ENCODE measurements at places on chromosomes 4 and X.

GRCh38 chr4:127737295-127737694 is 7.1 kb downstream of the SLC25A31 start:
- no peak for DNase-seq

DNA sequence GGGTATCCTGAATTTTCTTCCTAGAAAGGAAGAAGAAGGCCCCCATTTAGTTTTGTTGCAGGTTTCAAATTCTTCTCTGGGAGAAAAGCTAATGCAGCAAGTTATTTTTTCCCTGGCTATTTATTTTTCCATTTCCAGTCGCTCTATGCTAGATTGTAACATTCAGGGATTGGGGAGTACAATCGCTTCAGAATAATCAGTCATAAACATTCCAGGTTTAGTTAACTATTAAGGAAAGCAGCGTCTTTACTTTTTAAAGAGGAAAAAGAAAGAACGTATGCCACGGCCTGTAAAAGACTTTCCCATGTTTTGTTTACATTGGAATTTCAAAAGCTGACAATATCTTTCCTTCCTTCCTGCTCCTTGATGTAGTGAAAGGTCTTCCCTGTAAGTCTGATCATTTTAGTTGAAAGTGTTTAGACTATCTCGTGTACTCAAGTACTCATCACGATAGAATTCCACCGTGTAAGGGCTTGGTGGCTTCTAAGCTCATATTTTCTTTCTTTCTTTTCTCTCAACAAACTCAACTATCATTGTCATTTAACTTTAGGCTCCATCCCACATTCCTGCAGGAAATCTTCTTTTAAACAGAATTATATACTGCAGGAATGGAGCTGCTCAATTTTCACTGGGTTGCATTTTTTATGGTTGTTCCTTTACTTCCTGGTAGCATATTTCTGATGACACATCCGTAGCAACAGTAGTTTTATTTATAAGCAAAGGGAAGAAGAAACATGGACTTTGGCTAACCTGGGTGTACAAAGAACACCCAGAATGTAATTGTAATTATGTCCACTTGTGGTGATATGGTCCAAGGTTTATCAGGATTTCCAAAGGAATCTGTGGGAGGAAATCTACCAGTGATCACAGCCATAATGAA is 213.1 kb upstream of the FAT1 start:
- no peak for DNase-seq

DNA sequence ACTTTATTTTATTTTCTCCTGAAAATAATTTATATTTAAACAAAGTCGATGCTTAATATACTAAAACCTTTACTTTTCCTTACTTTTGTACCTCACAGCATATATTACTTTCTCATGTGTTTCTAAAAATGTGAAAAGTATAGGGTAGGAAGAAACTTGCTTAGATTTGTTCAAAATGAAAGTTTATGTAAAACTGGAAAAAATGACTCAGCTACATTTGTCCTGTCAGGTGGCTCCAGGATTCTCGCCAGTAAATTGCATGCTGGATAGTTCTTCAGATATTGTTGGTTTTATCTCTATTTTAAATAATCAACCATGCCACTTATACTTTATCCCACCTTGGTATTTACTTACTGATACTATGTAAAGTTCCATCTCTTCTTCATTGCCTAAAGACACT is 159.2 kb upstream of the NDST4 start:
- DNase-seq = no peak

- DNase-seq = no peak
Measured at GRCh38 chr4:38150766-38151165, 190.6 kb downstream of the PTTG2 start.

DNA sequence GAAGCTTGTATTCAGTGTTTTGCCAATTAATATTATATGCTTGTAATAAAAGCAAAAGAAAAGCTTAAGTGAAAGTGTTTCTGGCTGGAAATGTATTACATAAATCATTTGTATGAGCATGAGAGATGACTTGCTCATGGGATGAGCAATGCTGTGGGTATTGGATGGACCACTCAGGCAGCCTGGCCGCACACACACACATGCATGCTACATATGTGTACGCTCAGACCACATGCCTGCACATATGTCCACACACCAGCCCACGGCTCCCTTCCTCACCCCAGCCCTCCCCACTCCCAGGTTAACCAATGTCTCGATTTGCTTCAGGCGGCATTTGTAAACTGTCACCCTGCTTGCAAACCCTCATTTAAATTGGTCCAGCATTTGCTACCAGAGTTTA is 55.9 kb downstream of the CPLX1 start:
- no peak for DNase-seq

GRCh38 chr4:132384709-132385108 is 764.4 kb upstream of the PCDH10 start:
- no peak for DNase-seq

DNA sequence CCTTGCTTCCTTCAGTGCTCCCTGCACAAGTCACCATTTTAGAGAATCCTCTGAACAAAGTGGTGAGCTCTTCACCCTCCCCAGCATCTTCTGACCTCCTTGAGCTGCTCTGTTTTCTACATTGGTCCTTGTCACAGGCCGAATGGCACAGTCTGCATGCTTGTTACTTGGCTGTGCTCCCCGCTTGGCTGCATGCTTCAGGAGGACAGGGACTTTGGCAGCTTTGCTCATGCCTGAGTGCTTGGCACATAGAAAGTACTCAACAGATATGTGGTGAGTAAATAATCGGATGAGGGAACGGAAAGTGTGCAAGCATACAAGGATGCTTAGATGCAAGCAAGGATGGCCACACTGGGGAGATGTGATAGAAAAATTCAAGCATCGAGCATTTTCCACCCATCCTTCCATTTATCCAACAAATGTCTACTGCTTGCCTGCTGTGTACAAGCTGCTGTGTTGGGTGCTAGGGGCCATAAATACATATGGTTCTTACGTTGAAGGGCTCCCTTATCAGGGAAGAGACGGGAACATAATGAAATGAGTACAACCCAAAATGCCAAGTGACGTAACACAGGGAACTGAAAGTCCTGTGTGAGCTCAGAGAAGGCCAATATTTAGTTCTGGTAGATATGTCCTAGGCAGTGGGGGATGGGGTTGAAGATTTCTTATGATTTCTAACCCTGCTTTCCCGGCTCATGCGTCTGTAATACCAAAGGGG is 31.2 kb downstream of the SLC2A9 start:
- DNase-seq = no peak

GRCh38 chr4:173398779-173399415 is at the start of gene SCRG1:
Gene SCRG1, minus strand, starts transcription at chr4:173399116. Its CDS starts 7,702 bp downstream, at chr4:173391414.
- DNase-seq = no peak

- DNase-seq = no peak
Measured at GRCh38 chrX:8679550-8679949, 52.4 kb downstream of the ANOS1 start.

DNA sequence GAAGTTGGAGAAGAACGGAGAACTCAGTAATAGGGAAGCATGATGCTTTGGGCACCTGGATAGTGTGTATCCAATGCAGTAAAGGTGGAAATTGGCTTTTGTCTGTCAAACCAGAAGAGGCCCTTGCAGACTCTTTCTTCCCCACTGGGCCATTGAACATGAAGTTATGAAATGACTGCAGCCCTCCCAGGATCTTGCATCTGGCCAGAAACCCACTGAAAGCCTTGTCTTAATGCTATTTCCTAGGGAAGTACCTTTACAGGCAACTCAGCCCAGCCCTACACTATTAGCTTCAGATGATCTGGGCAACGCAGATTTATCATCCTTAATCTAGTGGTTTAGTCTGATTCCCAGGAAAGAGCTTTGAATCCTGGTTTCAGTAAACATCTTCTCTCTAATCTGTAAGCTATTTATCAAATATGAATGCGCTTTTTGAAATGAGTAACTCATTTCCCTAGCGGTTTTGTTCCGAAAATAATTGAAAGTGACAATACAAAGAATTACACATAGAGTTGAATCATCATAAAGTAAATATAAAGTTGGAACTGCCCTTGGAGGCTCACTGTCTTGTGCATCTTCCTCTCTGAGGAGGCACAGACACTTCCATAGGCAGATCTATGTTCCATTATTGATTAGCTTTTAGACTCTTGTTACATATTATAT is 464.1 kb downstream of the IDS start:
- no peak for DNase-seq

DNA sequence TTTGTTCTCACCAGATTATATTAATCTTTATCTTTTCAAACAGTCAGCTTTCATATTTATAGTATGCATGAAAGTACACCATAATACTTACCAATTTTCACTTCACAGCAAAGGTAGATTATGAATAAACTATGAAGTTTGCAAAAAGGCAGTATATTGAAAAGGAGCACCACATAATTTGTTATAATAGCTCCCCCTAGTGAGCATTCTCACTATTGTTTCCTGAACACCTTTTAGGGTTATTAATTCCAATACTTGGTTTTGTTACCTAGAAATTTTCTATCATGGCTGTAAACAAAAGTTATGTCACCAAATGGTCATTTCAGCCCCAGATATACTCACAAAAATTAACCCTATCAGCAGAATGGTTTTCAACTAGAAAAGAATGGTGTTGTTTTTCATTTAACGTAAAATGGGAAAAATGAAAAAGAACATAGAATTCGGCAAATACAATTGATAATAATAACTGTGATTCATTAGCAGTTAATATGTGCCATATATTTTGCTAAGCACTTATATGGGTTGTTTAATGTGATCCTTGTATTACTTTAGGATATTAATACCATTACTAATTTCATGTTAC is 30.2 kb upstream of the NKX6-1 start:
- no peak for DNase-seq

DNA sequence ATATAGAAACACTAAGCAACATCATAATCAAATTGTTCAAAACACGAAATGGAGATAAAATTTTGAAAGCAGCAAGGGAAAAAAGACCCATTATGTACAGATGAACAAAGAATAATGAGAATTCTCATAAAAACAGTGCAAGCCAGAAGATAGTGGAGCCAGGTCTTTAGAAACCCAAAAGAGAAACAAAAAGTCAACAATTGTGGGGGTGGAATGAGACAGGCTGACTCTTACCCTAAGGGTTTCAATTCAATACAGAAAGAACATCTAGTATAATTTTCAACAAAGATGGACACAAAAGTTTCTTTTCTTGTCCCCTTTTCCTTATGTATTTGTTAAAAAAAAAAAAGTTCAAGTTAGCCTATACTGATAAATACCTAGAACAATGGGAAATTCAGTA is 34.0 kb upstream of the MAGEB2 start:
- no peak for DNase-seq

GRCh38 chr4:42470023-42470422 is 72.7 kb downstream of the SHISA3 start:
- DNase-seq = no peak

DNA sequence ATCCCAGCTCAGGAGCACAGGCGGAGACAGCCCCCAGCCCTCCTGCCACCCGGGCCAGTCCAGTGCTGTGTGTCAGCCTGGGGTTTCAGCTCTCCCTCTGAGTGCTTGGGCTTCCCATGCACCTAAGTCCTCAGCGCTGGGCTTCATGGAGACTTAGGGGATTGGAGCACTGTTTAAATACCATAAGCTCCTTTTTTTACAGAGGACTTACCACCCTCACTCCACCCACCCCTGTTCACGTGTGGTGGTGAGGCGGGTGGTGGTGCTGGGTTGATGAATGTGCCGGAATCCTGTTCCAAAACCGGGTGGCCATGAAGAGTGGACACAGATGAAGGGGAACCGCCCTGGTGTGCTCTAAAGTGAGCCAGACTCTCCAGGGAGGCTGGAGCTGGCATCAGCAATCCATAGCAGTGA is 66.9 kb downstream of the PSAPL1 start:
- no peak for DNase-seq

DNA sequence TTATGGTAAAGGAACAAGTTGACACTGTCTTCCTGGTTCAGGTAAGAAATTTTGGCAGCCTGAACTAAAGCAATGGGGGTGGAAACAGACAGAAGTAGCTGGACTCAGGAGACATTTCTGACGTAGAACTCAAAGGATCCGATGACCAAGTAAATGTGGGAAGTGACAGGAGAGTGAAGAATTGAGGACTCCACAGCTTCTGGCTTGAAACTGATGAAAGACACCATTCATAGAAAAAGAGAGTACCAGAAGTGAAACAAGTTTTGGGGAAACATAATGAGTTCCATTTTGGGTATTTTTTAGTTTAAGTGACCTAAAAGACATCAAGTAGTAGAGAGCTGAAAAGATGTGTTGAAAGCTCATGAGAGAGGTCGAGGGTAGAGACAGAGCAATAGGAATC is 5.7 kb downstream of the FAM120C start:
- no peak for DNase-seq

GRCh38 chrX:87045352-87045751 is 472.2 kb upstream of the KLHL4 start:
- DNase-seq = no peak

DNA sequence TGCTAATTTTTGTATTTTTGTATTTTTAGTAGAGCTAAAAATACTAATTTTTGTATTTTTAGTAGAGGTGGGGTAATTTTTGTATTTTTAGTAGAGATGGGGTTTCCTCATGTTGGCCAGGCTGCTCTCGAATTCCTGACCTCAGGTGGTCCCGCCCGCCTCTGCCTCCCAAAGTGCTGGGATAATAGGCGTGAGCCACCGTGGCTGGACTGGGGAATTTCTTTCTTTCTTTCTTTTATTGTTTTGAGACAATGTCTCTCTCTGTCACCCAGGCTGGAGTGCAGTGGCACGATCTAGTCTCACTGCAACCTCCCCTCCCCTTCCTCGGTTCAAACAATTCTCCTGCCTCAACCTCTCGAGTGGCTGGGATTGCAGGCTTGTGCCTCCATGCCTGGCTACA is 83.0 kb downstream of the FAM193A start:
- no peak for DNase-seq

- no peak for DNase-seq
Measured at GRCh38 chr4:33162122-33162521, 2442.0 kb downstream of the PCDH7 start.

DNA sequence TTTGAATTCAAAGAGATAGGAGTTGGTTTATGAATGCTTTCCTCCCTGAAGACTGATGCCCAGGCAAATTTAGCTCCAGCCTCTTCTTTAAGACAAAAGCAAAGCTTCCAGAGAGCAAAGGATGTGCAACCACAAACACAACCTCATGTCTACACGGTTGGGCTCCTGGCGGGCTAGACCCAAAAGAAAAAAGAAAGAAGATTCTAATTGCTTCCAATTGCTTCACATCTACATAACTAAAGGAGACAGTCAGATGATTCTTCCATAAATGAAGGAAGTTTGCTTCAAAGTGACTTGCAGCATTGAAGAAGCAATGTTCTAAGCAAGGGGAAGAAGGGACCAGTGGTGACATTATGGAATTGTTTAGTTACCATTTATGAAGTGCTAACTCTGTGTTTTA is 1603.0 kb upstream of the TENM3 start:
- DNase-seq = no peak

Data from stimulated activated CD4-positive, alpha-beta T cell treated with anti-CD3 and anti-CD28 coated beads, Interleukin-4, amount 100 ng/mL, for 1 hour (primary cell).